ENCODE measurements at places on chromosomes 7 and 10. TPM values are rescaled to one million over a fixed set of nuclear protein-coding genes. Genes with fewer than 3 reads are reported as not detected.

DNA sequence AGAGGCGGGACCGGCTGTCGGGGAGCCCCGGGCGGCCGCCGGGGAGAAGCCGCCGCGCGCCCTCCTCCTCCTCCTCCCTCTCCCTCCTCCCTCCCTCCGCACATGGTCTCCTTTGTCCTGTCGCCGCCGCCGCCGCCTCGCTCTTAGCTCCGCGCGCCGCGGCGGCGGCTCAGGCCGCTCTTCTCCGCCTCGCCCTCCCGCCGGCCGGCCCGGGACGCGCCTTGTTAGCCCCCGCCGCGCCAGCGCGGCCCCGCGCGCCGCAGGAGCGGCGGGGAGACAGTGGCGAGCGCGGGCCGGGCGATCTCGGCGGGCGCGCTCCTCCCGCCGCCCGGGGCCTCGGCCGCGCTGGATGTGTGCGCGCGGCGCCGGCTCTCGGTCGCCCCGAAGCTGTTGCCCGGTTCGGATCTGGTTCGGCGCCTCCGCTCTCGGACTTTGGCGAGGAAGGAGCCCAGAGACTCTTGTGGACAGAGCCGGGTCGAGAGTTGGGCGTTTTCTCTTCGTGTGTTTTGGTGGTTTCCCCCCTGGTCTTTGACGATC, 437.4 kb upstream of the GALNT17 start:
- peak; percentile 74 for DNase-seq

DNA sequence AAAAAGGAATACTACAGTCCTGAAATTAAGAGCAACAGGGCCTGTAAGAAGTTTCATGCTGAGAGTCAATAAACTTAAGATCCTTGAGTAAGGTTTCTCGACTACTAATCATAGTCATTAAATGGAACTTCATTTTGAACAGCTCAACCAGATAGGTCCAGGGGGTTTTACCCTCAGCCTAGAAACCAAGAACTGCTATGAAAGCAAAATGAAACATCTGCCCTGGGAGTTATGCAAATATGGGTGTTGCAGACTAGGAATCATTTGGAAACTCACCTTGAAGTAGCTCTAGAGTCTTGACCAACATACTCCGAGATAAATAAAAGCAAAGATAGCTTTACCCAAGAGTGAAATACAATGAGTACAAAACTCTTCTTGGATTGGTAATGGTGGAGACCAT, 128.0 kb downstream of the HGF start:
- no peak for DNase-seq

- no peak for DNase-seq
Measured at GRCh38 chr7:139131601-139132041, 22.1 kb upstream of the ZC3HAV1 start.

DNA sequence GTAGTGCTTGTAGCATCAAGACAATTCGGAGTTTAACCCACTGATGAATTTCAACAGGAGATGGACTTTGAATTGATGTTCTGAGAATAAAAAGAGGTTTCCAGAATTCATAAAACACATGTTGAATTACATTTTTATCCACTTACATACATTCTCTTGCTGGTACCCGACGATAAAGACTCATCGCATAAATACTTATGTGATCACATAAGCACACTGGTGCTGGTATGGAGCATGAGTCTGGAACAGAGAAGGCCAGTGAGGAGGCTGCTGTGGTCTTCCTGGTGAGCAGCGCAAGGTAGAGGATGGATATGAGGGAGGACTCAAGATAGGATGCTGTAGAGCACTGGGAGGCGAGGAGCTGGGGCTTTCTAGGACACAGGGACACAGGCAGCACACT, 109.0 kb downstream of the RNF216 start:
- DNase-seq: no peak

GRCh38 chr10:43238462-43238861, 28.4 kb downstream of the RASGEF1A start:
- DNase-seq: peak; percentile 29

GRCh38 chr7:18019555-18019954, 8.1 kb downstream of the PRPS1L1 start:
- peak; percentile 49 for DNase-seq

DNA sequence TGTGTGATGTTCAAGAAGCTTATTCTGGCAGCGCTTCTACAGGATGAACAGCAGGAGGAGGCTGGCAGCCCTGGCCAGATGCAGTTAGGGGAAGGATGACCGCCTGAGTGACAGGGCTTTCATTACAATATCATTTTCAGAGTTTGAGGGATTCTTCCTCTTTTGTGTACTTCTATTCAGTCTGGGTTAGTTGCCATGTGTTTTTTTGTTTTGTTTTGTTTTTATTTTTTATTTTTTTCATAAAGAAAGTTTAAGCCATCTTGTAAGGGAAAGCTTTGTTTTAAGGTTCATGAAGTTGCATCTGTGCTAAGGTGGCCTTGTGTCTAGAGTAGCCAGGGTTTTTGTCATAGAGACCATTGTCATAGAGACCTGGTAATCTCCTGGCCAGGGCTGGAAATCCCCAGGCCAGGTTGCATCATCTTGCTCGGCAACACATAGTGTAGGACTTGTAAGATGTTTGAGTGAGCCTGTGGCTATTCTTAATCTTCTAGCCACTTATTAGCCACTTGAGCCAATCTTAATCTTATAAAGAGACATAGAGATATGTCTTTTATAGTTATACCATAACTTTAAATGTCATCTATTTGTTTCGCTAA, 230.5 kb upstream of the TMEM229A start:
- no peak for DNase-seq

- no peak for DNase-seq
Measured at GRCh38 chr10:107611115-107611514, 446.6 kb upstream of the SORCS1 start.

- no peak for DNase-seq
Measured at GRCh38 chr10:20233423-20233822, 417.2 kb downstream of the PLXDC2 start.

DNA sequence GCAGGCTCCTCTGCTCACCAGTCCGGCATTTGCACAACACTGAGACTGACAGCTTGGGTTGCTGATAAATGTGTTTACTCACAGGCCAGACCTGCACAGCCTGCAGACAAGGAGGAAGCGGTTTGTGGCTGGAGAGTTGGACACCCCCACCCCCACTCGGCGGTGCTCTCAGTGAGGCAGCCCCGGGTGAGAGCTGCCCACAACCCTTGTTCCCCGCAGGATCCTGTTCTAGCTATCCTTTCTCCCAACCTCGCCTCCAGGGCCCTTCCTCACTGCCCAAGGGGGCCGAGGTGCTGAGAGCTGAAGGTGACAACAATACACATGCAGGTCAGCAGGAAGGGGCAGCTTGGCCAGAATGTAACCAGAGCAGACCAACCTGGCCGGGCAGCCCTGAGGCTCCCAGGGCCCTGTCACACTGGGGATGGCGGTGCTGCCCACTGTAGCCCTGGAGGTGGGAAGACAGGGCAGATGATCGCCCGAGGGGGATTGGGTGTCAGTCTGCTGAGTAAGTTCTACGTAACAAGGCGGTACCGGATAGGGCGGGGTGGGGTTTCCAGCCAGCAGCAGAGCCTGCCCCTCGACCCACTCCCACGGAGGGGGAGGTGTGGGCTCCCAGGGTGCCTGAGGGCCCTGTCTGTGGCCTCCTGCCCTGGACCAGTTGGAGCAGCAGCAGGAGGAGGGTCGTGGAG, 2.1 kb upstream of the ADAM8 start:
- DNase-seq: no peak

- no peak for DNase-seq
Measured at GRCh38 chr7:70032649-70033048, 434.4 kb downstream of the AUTS2 start.

GRCh38 chr10:104351919-104352318, 1.7 kb upstream of the CFAP58 start:
- DNase-seq: no peak

DNA sequence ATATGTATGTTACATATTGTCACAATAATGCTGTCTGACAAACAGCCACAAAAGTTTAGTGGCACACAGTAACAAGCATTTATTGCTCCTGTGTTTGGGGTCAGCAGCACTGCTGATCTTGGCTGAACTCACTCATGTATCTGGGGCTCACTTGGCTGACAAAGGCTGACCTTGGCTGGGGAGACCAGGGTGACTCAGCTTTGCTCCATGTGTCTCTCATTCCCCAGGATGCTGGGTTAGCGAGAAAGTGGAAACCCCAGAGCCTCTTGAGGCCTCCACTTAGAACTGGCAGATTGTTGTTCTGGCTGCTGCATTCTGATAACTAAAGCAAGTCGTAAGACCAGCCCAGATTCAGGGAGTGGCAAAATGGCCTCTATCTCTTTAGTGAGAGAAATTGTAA, 217.3 kb upstream of the HABP2 start:
- no peak for DNase-seq

- no peak for DNase-seq
Measured at GRCh38 chr7:142299237-142299781, 41.5 kb upstream of the PRSS58 start.

DNA sequence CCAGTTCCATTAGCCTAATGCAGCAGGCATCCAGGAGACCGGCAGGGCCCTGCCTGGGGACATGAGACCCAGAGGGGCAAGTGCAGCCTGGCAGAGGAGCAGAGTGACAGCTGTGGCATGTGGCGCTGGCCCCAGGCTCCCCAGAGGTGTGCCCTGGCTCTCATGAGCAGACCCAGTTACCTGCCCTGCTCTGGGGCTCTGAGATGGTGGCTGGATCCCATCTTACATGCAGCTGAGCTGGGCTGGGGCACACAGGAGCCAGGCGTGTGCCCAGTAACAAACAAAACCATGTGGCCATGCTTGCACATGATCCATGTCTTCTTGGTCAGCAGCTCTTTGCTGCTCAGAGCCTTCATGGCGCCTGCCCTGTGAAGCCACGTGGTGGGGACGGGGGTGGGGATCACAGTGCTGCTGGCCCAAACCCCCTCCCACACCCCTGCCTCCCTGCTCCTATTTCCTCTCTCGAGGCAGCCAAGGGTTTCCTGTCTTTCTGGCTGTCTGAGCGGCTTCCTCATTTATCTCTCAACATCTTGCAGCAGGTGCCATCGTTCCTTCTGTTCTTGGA, 40.3 kb upstream of the GTF2I start:
- peak; percentile 86 for DNase-seq

- DNase-seq: peak; percentile 40
Measured at GRCh38 chr7:155997431-155998327, 185.4 kb upstream of the SHH start.

DNA sequence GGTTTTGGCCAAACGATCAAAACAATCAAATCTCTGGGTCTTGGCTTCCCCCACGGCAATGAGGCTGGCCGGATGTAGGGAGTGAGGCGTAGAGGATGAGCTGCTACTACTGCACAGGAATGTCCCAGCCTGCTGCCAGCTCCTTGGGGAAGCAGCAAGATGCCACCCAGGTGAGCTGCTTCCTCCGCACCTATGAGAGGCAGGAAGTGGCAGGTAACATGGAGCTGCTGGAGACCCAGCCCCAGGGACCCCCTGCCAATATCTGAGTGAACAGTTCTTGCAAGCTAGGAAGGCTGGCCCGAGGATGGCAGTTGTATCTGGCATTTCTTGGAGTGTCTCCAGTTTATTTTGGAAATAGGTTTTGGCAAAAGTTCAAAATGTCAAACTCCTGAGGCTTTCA, 413.5 kb downstream of the DNAJB6 start:
- no peak for DNase-seq

- DNase-seq: no peak
Measured at GRCh38 chr7:71363223-71363622, 231.3 kb downstream of the GALNT17 start.

DNA sequence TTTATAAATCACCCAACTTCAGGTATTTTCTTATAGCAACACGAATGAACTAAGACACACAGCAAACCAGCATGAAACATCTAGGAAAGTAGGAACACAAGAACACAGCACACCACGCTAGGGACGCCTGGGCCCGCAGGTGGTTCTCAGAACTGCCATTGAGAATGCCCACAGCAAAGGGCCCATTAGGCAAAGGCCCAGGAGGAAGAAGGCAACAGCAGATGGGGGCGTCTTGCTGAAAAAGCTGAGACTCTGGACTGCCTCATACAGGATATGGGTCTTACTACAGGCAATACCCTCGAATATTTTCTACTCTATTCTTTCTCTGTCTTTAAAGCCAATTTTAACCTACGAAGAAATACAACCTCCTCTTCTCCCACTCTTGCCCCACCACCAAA, 77.3 kb downstream of the PARD3 start:
- no peak for DNase-seq

DNA sequence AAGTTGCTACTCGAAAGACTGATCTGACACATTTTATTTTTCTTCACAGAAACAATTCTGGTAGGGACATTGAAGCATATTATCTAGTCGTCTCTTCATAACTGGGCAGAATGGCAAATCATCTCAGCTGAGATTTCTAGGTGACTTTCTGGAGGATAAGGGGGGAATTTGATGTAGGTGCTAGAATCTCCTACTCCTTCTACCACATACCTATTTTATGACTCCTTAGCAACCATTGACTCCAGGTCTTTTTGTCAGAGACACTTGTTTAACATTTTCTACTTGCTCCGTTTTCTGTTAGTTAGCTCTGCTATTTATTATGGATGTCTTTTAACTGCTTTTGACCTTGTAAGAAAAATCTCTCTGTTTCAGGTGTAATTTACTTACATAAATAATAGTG, 380.9 kb upstream of the SEMA3C start:
- no peak for DNase-seq

DNA sequence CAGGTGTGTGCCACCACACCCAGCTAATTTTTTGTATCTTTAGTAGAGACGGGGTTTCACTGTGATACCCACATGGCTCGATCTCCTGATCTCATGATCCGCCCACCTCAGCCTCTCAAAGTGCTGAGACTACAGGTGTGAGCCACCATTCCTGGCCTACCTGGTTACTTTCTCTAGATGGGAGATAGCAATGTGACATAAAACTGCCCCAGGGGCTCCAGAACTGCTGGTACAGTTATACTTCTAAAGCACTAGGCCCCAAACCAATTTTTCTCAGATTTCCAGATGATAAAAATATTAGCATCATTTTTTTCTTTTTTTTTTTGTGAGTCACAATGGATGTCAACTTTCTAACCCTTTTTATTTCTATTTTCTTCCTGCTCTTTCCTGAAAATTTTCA, 27.4 kb downstream of the ITGB8 start:
- DNase-seq: no peak

Gene LIPN
- 0.41 TPM for total RNA-seq

Gene ECHDC3
- 32.4 TPM for total RNA-seq

Gene MUC3A
- total RNA-seq: 39.1 TPM

Gene ATOH7
- 0.16 TPM for total RNA-seq

Gene CNNM1
- total RNA-seq: 0.85 TPM

Gene BLVRA
- 69.6 TPM for total RNA-seq

Gene SMC3
- 29.6 TPM for total RNA-seq

Gene EGFR
- 61.3 TPM for total RNA-seq

Gene HILPDA
- 10.3 TPM for total RNA-seq

Gene CTAGE4
- total RNA-seq: 4.9 TPM

Gene TFPI2
- total RNA-seq: 42.5 TPM

Gene LRIT1
- not detected for total RNA-seq

Gene MAPK8
- total RNA-seq: 36.7 TPM

Gene TAF5
- total RNA-seq: 2.5 TPM
